ENCODE measurements at places on chromosomes 1 and 21. TPM values are rescaled to one million over a fixed set of nuclear protein-coding genes. Genes with fewer than 3 reads are reported as not detected.

DNA sequence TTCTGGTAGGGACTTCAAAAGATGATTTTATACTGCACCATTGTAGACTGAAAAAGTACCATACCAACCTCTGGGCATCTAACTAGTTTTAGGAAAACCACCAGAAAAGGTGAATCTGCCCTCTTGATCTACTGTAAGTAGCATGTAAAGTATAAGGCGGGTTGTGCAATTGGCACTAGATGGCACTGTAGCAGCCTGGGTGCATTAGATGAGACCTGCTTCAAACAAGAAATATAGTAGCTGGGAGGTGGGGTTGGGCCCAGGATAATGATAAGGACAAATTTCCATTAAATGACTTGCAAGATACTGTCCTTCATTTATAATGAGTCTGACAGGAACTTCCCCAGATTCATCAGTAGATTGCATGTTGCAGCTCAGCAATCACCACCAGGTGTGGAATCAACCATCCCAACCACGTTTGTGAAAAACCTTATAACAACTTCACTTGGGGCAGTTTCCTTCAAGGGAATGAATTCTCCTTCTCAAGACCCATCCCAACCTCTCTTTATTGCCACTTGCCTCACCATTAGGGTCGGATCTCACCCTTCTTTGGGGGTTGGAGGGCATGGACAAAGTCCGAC, 37.3 kb upstream of the IL10 start:
- peak; percentile 54 for DNase-seq

DNA sequence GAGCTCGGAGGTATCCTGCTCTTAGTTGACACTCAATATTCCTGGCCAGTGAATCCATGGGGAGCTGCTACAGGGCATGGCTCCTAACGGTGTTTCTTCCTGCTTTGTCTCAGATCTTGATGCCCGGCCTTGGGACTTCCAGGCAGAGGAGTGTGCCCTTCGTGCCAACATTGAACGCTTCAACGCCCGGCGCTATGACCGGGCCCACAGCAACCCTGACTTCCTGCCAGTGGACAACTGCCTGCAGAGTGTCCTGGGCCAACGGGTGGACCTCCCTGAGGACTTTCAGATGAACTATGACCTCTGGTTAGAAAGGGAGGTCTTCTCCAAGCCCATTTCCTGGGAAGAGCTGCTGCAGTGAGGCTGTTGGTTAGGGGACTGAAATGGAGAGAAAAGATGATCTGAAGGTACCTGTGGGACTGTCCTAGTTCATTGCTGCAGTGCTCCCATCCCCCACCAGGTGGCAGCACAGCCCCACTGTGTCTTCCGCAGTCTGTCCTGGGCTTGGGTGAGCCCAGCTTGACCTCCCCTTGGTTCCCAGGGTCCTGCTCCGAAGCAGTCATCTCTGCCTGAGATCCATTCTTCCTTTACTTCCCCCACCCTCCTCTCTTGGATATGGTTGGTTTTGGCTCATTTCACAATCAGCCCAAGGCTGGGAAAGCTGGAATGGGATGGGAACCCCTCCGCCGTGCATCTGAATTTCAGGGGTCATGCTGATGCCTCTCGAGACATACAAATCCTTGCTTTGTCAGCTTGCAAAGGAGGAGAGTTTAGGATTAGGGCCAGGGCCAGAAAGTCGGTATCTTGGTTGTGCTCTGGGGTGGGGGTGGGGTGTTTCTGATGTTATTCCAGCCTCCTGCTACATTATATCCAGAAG, 16.7 kb downstream of the ALX3 start:
- peak; percentile 70 for DNase-seq

DNA sequence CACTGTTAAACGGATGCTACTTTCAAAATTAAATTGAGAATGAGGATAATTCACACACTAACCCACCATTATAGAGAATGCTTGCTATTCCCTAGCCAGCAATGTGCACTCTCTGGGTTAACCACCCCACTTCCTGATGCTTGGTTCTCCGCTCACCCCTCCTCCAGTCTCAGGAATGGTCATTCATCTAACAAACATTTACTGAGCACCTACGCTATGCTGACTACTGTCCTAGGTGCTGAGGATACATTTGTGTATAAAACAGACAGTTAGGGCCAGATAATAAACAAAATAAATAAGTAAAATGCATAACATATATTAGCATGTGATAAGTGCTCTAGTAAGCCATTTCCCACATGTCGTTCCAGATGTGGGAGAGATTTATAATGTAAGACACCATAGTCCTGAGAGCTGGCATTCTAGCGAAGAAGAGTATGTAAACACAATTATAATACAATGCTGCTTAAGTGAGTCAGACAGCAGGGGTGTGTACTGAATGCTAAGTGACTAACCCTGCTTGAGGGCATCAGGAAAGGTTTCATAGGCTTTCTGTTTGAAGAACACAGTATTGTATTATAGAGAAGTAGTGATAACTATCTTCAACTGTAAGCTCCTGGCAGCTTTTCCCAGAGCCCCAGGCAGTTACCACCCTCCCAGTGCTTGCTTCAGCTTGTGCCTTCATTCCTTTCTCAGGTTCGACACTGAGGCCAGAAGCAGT, 126.7 kb upstream of the CACHD1 start:
- DNase-seq = no peak

DNA sequence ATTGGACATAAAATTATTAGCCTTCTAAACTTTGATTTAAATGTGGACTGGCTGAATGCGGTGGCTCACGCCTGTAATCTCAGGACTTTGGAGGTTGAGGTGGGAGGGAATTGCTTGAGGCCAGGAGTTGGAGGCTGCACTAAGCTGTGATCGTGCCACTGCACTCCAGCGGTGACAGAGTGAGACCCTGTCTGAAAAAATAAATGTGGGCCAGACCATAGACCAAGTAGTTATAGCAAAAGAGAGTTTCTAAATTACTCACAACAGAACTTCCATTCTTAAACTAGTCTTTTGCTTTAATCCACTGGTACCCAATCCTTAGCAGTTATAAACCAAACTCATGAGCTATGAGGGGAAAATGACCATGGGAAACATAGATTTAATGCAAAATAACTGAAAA, 35.2 kb downstream of the RAP1A start:
- DNase-seq = no peak

Gene CHODL
- 0.20 TPM for total RNA-seq

- DNase-seq = peak; percentile 29
These were observed 1.7 kb upstream of the RIPK4 start for GRCh38 chr21:41768437-41769042.

DNA sequence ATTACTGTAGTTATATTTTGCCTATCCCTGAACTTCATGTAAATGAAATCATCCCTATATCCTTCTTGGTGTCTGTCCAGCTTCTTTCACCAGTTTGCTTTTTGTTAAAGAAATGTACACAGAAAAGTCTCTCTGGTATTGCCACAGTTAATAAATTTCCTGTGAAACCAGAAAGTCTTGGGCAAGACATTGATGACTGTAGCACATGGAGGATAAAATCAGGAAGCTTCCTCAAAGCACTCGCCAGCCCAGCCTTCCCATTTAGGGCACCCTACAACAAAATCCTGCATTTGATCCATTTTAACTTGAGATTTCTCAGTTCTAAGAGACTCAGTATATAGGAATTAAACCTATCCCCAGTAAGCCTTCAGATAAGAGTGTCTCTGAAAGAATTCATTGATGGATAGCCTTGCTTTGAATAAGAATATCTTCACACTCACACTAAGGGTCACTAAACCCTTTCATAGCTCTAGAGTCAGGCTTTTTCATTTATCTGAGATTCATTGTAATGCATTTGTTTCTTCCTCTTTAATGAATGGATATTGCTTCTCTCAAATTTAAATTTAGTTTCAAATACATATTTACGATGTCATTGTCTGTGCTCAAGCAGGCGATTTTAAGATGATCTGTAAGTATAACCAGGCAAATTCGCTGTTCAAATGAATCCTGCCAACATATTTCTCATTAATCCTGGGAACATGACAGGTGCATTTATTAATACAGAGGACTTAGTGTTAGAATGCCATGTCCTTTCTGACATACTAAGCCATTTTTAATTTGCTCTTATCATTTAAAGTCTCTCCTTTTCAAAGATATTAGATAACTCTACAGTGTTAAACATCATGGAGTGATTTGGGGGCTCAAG, 153.1 kb downstream of the GRIK1 start:
- DNase-seq = no peak

Gene JUN
- total RNA-seq = 32.3 TPM

DNA sequence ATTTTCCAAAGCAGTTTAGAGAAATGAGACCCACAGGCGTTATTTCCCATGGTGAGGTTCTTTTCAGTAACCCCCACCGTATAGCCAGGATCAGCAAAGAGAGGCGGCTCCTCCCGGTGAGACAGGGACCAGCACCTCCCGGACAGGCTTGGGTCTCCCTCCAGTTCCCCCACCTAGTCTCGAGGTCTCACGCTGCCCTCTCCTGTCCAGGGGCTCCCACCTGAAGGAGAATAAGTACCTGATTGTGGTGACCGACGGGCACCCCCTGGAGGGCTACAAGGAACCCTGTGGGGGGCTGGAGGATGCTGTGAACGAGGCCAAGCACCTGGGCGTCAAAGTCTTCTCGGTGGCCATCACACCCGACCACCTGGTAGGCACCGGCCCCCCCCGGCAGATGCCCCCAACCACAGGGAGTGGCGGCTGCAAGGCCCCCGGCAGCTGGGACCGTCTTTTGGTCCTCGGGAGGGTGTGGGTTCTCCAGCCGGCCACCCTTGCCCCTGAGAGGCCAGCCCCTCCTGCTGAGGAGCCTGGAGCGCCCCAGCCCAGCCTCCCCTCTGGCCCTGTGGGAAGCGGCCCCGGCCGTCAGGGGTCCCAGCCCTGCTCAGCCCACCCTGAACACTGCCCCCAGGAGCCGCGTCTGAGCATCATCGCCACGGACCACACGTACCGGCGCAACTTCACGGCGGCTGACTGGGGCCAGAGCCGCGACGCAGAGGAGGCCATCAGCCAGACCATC, 4.9 kb downstream of the COL6A1 start:
- DNase-seq = no peak

GRCh38 chr1:43318831-43319230, 18.0 kb downstream of the TIE1 start:
- no peak for DNase-seq

Gene C8A
- total RNA-seq = not detected

DNA sequence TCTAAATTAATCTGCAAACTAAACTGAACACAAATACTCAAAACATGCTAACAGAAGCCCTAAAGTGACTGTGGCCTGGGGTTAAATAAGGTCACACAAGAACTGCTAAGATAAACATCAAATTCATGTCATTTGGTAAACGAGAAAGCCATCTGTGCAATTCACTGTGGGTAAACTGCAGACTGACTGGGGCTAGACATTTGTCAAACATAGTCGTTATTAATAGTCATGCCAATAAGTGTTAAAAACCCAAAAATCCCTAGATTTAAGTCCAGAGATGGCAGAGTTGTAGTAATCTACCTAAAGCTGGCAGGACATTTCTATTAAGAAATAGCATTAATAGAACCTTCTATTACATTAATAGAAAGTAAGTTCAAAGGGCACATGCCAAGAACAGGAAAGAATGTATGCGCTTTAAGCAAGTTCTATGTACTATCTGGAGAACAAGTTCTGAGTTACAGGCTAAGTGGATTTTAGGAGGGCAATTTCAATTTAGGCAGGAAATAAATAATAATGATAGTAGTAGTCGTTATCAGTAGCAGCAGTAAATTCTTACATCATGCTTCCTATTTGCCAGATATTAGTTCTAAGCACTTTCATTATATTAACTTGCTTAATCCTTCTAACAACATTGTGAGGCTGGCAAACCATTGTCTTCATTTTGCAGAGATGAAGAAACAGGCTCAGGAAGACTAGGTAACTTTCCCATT, 8.6 kb downstream of the EDEM3 start:
- DNase-seq = no peak

GRCh38 chr1:171468120-171468750, 17.1 kb upstream of the PRRC2C start:
- no peak for DNase-seq

Data from activated CD4-positive, alpha-beta memory T cell treated with anti-CD3 and anti-CD28 coated beads, Interleukin-2, amount 10 ng/mL, durations not matched to agents 7 days and 5 days (primary cell).